Cerebellum (tissue), 4 donors: ENCODE measurements at places on chromosomes 11 and 22. TPM values are rescaled to one million over a fixed set of nuclear protein-coding genes. Genes with fewer than 3 reads are reported as not detected.

Gene ADAMTS15
- 7.3 TPM for total RNA-seq

- no peak for DNase-seq
Measured at GRCh38 chr22:36247955-36248354, 5.0 kb upstream of the APOL1 start.

Gene OR6X1
- total RNA-seq: not detected

DNA sequence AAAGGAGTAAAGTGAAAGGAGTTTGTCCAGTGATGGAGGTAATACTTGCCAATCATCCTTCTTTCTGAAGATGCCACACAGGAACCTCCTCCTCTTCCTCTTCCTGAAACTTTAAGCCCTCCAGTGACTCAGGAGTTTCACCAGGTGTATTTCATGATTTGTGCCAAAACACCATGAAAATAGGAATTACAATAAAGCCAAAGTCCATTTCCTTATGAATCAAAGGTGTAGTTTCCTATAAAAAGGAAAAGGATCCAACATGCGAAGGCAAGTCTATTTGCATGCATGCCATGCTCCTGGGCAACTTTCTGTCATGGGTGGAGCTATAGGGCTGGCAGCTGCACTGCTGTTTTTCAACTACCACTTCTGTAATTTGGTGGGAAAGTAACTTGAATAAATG lies 9.8 kb upstream of the POU2AF1 start:
- no peak for DNase-seq

- no peak for DNase-seq
Measured at GRCh38 chr22:49950396-49950994, 10.1 kb upstream of the PIM3 start.

Gene TH
- total RNA-seq: 0.54 TPM

DNA sequence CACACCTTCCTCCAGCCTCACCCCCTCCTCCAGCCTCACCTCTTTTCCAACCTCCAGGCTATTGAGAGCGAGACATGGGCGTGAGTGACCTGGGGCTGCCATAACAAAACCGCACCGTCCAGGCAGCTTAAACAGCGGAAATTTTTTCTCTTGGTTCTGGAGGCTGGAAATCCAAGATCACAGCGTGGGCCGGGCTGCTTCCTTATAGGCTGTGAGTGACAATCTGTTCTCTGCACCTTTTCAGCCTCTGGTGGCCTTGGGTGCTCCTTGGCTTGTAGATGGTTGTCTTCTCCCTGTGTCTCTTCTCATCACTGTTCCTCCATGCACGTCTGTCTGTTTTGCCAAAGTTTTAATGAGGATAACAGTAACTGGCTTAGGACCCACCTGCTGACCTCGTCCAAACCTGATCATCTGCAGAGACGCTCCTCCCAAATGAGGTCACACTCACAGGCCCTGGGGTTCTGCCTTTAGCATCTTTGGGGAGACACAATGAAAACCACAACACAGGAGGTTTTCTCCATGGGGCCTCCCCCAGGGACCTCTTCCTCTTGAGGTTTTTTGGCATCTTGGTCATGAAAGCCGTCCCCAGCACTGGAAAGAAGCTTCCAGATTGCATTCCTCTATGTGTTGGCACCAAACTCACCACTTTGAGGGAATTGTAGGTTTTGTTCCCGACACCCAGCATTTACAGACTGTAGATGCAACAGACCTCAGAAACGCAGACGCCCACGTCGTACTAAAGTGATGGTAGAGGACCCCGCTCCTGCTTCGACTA lies 878.1 kb downstream of the BRD1 start:
- no peak for DNase-seq

- no peak for DNase-seq
Measured at GRCh38 chr11:104246590-104246989, 82.6 kb upstream of the PDGFD start.

DNA sequence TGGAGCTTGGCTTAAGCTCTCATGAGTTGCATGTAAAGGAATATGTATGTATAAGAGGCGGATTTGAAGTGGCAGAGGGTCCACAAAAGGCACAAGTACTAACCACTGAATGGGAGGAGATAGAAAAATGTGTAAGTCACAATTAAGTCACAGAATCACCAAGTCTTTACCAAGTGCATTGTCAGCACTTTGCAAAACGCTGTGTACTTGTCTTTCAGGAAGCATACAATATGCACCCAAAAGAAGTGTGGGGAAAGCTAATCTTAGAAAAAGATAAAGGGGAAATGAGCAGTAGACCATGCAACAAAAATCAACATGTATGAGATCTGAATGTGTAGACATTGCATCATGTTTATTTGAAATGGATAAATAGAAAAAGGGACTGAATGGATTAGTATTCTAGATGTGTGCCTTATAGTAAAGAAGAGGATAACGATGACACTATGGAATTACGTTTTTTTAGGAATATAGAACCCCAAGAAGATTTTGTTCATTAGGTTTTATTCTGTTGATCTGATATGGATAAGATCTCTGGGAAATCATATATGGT lies 4.5 kb downstream of the CNTF start:
- DNase-seq: no peak

DNA sequence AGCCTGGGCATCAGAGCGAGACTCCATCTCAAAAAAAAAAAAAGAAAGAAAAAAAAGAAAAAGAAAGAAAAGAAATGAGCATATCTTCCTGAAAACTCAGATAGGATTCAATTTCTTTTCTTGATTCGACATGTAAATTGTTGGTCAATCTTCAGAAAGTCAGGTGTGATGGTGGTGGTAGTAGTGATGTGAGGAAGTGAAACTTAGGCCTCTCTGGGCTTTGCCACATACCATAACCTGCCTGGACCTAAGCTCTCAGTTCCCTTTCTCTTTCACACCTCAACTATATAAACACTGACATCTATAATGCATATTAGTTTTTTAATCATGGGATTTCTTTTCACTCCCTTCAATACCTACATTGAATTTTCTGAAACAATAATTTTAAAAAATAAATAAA lies 98.0 kb upstream of the TBCEL start:
- no peak for DNase-seq

- no peak for DNase-seq
Measured at GRCh38 chr11:62774407-62774806, 3.2 kb downstream of the TAF6L start.

GRCh38 chr11:113906038-113906437 lies 1.4 kb downstream of the HTR3B start:
- DNase-seq: no peak
